8988T (cell line): ENCODE measurements at places on chromosomes 5 and 9.

DNA sequence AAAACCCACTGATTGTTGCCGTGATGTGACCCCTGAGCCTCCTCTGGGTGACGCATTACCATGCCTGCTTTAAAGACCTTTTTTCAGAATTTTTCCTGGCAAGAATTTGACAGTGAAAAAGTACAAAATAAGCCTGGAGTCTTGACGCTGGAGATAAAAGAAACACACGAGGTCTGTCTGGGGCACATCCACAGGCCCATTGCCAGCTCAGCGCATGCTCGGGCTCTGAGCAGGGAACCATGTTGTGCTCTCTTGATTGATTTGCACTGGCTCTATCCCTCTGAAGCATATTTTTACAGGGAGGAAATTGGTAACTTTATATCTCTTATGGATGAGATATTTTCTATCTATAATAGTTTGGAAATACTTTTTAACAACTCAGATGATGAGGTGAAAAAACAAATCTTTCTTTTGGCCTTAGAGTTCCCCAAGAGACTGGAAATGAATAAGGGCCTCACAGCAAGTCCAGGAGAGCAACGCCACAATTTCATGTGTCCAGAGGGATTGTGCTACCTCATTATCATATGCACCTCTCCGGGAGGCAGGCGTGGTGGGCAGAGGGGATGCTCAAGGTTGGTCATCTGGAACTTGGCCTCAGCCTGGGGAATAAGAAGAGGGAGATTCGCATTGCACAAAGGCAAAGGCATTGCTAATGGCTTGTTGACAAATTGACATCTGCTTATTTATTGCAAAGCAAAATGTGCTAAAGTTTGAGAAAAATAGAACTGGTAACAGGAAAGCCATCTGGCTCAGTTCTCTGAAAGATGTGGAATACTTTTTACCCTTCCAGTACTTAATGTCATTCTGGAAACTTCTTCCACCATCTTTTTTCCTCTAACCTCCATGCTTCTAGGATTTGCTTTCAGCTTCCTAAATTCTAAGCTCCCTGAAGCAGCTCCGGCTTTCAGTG lies 183.8 kb downstream of the PJA2 start:
- DNase-seq: no peak

DNA sequence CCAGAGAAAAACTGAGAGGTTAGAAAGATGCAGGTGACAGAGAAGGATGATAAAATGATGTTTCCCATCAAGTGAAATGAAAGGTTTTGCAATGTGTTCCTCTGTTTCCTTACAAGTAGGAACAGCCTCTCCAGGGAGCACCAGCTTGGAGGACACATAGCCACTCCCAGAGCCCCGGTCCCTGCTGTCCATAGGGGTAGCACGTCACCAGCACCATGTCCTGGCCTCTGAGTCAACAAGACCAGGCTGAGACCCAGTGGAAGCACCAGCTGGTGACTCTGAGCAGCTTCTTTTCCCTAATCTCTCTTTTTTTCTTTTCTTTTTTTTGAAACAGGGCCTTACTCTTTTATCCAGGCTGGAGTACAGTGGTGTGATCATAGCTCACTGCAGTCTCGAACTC lies 19.4 kb upstream of the HMCN2 start:
- DNase-seq: no peak

DNA sequence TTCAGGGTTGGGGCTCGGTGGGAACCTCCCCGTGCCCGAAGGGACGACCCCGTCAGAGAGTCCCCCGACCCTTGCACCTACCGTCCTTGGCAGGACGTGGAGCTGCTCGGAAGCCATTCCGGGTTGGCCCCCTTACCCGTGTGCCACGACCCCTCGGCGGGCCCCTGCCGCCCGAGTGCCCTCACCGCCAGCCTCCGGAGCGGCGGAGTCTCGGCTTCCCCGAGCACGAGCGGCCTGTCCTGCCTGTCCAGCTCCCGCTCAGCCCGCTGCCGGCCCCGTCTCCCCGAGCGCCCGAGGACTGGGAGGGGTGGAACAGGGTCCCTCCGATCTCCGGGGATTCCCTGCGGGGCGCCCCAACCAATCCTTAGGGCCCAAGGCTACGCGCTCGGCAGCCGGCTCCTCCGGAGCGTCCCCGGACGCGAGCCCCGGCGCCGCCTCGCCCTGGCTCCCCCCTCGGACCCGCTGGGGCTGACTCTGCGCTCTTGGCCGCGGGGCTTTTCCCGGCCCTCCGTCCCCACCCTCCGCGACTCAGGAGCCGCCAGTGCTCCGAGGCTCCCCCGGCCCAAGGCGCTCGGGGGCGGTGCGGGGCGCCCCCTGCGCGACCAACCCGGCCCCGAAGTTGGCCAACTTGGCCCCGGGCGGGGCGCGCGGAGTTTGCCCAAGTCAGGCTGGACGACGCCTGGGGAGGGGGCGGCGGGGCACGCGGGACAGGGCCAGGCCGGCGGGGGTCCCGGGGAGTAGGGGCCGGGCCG lies 654 bp downstream of the ADAMTS2 start:
- no peak for DNase-seq

- DNase-seq: no peak
Observed at GRCh38 chr9:127252410-127253318, 11.9 kb upstream of the GARNL3 start.

DNA sequence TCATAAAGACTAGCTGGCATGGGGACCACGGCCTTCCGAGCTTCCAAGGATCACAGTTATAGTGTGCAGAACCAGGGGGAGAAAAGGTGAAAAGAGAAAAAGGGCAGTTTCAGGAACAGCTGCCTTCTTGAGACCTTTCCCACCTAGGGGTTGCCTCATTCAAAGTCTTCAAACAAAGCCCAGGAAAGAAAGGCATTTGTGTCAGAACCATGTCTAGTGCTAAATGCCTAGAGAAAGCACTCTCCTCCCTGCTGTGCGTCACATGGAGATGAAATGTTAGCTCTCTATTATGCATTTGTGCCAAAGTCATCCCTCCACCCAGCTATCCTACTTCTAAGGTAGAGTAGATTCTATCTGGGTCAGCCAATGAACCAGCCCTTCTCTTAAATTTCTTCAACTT lies 1037.3 kb upstream of the WWC1 start:
- DNase-seq: no peak

DNA sequence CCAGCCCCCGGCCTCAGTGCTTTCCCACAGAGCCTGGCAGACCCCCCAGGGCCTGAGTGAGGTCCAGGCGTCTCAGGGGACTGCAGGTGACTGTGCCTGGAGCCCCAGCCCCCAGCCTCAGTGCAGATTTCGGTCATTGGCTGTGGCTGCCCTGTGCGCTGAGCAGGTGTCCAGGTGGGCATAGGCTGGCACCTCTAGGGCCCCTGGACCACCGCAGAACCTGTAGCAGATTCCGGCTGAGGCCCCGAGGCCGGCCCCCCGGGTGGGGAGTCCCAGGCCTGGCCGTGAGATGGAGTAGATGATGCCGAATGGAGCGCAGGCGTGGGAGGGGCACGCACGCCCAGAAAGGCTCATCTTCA lies 12.1 kb downstream of the EXD3 start:
- no peak for DNase-seq

GRCh38 chr9:38423973-38424843 lies at the start of gene IGFBPL1:
Gene IGFBPL1, minus strand, starts transcription at chr9:38424454. Its CDS starts 30 bp downstream, at chr9:38424424.
- peak; percentile 73 for DNase-seq

DNA sequence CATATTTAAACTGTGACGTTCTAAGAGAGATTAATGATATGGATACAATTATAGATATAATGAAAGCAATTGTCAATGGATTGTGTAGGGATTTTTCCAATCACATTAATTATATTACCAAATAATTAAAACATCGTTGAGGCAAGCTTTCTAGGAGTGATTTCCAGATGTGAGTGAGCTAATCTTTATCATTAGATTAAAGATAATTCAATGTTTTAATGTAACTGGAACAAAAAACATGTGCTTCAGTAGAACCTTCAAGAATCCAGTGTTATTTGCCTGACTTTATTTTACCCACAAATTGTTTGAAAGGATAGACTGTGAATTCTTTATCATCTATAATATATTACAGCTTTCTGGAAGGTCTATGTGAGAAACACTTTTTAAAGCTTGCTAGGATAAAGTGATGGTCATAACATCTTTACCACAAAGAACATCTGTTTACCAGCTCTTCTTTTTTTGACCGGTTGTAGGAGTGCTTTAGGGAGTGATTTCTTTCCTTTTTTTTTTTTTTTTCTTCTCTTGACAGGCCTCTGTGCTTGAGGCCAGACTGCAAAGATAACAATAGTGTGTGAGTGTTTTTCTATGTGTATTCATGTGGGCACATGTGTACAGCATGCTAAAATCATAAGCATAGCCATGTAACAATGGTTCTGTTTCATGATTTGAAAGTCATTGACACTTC lies 35.0 kb downstream of the SNCAIP start:
- DNase-seq: no peak

DNA sequence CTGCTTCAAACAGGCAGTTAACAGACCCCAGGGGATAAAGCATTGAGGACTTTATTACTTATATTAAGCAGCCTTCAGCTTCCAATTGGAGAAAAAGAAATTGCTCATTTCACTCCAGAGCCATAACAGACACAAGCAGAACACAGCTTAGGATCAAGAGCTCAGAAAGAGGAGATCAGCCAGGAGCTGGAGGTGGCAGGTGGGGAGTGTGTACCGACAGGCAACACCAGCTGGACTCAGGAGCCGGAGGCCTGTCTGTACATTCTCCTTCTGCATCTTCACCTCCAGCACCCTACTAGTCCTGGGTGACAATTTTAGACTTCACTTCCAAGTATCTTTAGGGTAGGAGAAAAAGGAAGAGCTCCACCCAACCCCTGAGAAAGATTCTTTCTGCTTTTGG lies 35.8 kb downstream of the NRG2 start:
- no peak for DNase-seq

DNA sequence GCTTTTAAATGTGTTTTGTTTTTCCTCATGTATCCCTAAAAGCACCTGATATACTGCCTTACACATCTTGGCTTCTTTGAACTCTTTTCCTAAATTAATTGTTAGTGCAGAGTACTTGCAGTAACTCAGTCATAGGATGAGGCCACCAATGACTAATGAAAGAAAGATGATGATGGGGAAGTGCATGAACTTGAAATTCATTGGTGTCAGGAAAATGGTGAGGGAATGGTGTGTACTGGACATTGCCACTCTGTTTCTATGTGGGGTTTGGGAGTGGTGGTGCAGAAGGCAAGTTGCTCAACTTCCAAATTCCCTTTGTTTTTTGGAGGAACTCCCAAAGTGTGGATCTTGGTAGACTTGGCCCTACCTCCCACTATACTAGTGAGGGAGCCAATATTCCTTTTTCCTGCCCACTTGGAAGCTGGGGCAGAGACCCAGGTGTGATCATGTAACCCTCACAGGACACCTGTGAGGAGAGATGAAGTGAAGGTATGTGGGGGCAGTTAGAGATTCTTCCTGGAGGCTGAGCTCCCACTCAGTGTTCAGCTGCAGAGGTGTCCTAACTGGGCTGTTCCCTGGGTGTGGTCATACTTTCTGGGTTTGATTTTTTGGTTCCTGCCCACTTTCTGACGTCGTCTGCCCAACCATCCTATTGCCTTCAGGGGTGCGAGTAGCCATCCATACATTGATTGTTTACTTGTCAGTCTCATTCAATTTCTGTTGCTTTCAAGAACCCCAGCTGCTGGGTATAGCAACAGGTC lies 298.5 kb downstream of the MAST4 start:
- no peak for DNase-seq

DNA sequence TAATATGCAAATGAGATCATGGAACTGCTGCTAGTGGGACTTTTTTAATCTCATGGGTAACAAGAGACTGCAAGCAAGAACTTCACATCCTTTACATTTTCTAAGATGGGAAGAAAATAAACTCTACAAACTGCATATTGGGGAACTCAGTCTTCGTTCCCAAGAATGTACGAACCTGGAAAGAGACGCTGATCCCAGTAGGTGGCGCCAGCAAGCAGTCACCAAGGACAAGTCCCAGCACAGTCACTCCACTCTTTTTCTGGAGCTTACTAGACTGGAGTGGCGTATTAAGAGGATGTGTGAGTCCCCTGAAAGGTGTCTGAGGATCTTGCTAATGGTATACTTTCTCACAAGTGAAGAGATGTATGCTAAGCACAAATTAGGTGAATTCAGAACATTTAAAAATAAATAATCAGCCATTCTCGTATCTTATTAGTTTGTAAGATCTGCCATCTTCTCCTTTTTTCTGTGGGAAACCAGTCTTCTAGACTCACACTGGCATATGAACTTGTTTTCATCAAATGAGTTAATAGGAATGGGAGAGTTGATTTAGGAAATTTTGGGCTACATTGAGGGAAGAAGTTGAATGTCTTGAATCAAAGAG lies 16.0 kb upstream of the PUM3 start:
- DNase-seq: peak; percentile 11

DNA sequence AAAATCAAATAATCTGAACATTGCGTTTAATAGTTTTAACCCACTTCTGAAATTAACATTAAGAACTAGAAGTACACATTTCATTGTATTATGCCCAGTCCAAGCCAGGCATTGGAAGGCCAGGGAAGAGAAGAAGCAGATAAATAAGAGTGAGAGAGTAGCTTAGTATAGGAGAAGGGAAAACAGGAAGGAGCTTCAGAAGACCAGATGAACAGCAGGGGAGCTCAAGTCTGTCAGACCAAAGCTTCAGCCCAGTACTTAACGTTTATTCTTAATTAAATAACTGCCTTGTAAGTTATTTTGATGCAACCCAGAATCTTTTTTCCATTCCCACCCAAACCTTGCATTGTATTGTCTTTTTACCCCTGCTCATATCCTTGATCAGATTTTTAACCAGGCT lies 11.5 kb upstream of the FAM120AOS start:
- no peak for DNase-seq
